ENCODE measurements at places on chromosomes 12 and 14. TPM values are rescaled to one million over a fixed set of nuclear protein-coding genes. Genes with fewer than 3 reads are reported as not detected.

GRCh38 chr12:103727638-103728037 is 113.4 kb downstream of the NT5DC3 start:
- no peak for DNase-seq

DNA sequence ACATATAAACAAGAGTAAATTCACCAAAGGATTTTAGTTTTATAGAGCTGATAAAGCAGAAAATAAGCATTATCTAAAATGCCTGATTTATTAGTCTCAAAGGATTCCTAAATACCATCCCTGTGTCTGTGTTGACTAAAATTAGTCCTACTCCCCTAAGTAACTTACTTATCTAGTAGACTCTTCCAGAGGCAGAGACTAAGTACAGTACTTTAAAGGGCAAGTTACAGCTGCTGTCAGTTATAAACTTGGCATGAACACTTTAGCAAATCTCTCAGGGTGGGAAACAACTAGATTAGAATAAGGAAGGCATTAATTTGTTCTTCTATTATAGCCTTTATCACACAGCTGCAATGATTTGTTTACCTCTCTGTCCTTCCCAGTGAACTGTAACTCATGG is 46.0 kb downstream of the ATP2B1 start:
- DNase-seq: no peak

- no peak for DNase-seq
These were observed 94.8 kb downstream of the SLC24A4 start for GRCh38 chr14:92417759-92418158.

DNA sequence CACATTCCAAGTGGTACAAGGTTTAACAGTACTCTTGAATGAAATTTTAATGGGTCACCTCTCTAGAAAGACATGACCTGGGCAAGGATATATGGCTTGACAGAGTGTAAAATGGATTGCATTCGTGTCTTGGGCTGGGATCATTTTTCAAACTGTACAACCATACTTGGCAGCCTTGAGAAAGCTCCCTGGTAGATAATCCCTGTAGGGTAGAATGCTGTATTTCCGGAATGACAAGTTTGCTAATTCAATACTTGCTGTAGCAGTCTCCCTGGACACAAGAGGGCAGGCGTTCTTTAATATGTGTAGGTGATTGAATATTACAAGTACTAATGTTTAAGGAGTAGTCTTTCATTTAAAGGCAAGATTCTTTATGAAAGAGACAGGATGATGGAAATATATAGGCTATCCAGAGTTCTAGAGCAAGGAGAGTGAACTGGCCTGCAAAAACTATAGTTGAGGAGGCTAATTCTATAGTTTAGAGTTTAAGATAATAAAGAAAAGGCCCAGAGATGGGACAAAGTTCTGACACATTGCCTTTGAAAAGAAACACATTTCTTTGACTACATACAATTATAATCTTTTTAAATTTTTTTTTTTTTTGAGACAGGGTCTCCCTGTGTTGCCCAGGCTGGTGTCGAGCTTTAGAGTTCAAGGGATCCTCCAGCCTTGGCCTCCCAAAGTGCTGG is 53.4 kb downstream of the PLBD1 start:
- no peak for DNase-seq

- no peak for DNase-seq
These were observed 276.5 kb downstream of the ZFP36L1 start for GRCh38 chr14:68516342-68516741.

DNA sequence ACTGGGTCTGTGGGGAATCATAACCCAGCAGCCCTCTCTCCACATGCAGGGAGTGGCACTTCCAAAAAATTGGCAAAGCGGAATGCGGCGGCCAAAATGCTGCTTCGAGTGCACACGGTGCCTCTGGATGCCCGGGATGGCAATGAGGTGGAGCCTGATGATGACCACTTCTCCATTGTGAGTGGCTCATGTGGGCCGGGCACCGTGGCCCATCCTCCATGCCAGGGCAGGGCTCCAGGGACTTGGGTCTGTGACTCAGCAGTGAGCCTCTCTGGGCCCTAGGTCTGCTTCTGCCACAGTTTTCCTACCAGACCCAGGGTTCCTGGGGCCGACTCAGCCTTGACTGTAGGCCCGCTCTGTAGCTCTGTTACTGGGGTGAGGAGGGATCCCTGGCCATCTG is 2.2 kb downstream of the NPFF start:
- peak; percentile 46 for DNase-seq

DNA sequence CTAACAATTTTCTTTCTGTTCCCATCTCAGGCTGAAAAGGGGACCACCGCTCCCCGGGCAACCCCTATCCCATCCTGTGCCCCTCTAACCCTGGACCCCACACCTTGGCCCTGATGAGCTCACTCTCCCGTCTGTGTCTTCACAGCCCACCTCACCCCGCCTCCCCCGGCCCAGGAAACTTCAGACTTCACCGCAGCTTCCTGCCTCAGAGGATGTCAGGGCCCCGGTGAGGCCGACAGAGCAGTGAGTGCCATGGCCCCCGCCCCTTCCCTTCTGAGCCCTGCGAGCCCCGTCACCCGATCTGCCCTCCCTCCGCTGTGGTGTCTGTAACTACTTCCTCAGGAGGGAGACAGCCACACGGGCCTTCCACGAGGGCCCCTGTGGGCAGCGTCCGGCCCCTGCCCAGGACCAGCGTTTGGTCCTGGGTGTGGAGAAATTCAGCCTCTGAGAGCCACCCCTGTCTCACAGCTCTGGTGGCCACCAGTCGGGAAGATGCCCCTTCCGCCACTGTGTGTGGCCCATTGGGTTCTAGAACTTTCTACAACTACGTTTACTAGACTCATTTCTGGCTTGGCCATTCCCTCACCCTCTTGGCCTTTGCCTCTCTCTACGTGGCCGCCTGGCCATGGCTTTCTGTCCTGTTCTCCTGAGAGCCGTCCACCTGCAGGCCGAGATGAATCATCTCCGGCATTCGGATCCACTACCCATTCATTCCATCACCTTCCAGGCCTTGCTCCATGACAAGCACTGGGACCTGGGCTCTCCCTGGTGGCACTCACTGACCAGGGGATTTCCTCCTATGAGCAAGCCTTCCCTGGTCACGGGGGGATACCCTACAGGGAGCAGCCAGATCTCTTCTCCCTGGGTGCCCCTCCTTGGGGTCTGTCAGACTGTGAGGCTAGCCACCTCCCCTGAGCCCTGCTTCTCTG is 3.4 kb downstream of the RHOF start:
- no peak for DNase-seq

- peak; percentile 98 for DNase-seq
These were observed 74.2 kb downstream of the SMOC1 start for GRCh38 chr14:69953266-69953915.

DNA sequence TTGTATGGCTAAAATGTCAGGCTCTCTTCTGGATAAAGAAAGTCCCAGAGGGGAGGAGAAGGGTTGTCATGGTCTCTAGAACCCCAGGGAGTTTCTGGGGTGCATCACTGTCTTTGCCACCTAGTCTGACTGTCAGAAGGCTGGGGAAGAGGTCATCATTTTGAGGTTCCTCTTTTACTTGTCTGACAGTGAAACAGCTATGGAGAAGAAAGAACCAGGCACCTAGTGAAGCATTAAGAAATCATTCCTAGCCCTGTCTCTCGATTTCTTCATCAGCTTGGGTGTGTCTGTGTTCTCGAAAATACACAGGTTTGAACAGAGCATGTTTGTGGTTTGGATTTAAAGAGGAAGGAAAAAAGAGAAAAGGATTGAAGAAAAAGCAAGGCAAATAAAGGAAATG is 158.7 kb upstream of the LRIG3 start:
- DNase-seq: no peak

- no peak for DNase-seq
These were observed 175.9 kb downstream of the PIWIL1 start for GRCh38 chr12:130513556-130513955.

GRCh38 chr14:102930138-102930752 is 7.8 kb downstream of the AMN start:
- DNase-seq: no peak

DNA sequence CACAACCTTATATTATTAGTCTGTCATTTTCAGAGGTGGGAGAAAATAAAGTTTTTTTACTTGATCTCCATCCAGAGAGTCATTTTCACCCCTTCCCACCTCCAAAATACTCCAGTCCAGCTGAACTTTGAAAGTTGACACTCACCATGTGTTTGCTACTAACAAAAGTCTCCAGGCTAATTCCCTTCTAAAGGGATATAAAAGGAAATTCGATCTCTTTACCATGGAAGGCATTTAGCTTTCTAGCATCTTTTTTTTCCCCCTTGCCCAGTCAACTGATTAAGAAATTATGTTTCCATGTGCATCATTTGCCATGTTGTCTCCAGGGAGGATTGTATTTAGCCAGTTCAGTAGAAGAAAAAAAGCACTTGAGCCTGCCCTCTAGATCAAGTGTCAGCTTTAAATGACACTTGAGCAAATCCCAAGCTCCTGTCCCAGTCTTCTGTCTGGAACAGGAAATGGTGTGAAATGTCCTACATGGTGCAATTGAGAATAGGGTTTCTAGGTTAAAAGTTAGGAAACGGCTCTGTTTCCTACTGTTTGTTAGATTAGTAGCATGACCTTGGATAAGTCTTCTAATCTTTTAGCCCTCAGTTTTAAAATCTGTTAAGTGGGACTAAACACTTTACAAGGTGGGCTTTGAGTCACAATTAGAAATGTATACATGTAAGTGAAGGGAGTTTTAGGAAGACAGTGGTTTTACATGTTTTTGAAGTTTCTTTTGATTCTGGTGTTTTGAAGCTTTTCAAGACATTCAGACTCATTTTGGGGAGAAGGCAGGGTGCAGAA is 67.2 kb downstream of the GNS start:
- DNase-seq: no peak

GRCh38 chr12:56205445-56205844 is 16.2 kb upstream of the SMARCC2 start:
- DNase-seq: no peak

DNA sequence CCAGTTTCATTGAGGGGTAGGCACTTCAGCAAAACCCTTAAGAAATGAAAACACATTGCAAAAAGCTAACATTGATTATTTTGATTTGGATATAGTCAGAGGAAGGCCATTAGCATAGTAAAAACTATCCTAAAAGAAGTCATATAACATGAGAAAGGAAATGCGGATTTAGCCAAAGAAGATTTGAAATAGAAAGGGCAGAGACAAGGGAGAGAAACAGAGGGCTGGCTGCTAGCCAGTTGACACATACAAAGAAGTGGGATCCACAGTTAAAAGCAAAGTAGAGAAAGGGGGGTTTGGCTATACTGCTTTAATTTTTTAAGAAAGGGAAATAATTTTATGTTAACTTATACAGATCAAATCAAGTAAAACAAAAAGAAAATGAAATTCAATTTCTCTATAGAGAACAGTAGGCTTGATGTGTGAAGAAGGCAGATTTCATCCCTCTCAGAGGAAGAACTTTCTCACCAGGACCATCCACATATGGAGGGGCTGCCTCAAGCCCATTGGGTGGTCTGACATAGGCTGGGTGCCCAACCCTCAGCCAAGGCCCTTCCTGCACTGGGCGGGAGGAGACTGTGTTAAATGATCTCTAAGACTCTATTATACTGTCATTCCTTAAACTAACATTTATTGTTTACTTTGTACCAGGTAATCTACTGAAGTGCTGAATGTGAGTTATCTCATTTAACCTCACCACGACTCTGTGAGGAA is 420.3 kb downstream of the CCDC91 start:
- DNase-seq: no peak

DNA sequence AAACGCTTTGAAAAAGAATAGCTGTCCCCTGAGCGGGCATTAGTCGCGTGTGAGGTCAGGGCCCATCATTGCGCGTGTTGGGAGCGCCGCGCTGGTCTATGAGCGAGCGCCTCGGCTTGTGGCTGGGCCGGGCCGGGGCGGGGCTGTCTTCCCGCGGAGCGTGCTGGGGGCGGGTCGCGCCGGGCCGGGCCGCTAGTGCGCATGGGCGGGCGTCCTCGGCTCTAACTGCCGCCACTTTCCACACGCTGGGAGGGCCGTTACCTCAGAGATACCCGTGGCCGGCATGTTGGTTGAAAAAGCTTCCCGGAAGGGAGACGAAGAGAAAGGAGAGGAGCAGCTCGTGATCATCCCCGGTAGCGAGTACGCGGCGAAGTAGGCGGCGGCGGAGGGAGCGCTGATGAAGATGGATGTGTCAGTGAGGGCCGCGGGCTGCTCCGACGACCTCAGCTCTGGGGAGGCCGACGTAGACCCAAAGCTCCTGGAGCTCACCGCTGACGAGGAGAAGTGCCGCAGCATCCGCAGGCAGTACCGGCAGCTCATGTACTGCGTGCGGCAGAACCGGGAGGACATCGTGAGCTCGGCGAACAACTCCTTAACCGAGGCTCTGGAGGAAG is at the start of gene EID3:
Gene EID3, plus strand, starts transcription at position 202 of the 614 bp plus-strand sequence. Its CDS starts 196 bp downstream, at position 398.
- DNase-seq: peak; percentile 85

- DNase-seq: no peak
These were observed 17.3 kb downstream of the ARID4A start for GRCh38 chr14:58315606-58316005.

DNA sequence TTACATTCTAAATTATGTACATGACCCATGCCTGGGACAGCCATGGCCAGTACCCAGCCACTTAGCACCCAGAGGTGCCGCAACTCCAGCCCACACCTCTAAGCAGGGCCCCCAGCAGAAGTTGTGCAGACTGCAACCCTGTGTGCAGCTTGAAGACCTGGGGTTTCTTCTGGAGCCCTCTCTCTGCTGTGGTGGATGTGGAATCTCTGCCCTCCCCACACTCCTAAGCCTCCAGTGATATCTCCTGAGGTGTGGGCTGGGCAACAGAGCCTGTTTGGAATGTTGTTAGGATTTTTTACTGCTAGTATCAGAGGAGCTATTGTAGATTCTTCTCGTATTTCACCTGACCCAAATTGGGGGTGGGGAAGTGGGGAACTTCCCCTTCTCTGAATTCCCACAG is 59.4 kb upstream of the TUNAR start:
- DNase-seq: no peak

DNA sequence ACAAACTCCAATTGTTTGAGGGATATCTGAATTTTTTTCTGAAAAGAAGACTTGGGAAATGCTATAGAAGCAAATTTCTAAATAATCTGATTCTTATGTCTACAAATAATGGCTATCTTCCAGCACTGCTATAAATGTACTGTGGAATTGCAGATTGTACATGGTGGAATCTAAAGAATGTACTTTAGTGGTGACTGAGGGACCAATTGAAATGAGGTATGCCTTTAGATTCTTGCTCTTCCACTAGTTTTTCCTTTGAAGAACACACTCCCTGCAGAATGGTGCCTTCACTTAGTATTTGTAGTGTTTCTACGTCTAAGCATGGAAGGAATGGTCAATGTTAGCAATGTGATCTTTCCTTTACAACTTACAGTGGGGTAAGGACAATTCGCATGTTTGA is 11.7 kb upstream of the PRB4 start:
- no peak for DNase-seq

GRCh38 chr12:95848575-95849388 is 10.0 kb upstream of the SNRPF start:
- DNase-seq: no peak

DNA sequence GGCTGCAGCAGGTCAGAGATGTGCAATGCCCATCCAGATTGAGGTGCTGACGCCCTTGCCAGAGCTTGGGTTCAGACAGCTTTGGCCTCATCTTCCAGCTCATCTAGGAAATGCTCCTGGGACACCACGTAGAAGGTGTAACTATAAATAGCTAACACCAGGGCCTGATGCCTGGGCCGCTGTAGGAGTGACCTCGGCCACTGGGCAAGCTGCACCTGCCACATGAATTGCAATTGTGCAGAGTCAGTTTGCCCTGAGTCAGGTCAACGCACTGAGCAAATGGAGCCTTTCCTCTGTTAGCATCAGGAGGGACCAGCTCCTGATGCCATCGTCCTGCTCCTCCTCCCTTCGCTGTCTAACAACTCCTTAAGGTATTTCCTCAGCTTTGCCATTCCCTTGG is 17.4 kb upstream of the DNM1L start:
- DNase-seq: no peak

Gene RDH12
- total RNA-seq: 0.43 TPM

Gene OR6C68
- total RNA-seq: not detected

Gene PRH2
- not detected for total RNA-seq

Gene SRRM4
- not detected for total RNA-seq

Gene PTCSC3
- total RNA-seq: not detected

Measured in G401 (cell line).